ENCODE measurements at places on chromosomes 7 and 10. TPM values are rescaled to one million over a fixed set of nuclear protein-coding genes. Genes with fewer than 3 reads are reported as not detected.

- no peaks in the 10 kb centered on the region for H3K27me3 ChIP-seq
- no peak overlapping the region for H3K4me3 ChIP-seq
- no peak overlapping the region for H3K27ac ChIP-seq
Measured at GRCh38 chr10:131744346-131744745, 156.5 kb upstream of the PPP2R2D start.

TSPAN13 gene
- 20.6 TPM for total RNA-seq

RPP30 gene
- 11.3 TPM for total RNA-seq

WNT8B gene
- total RNA-seq, result not detected

- no peak overlapping the region for H3K27ac ChIP-seq
- no peak overlapping the region for H3K4me3 ChIP-seq
- no peaks in the 10 kb centered on the region for H3K27me3 ChIP-seq
- H3K36me3 ChIP-seq, result no peaks in the 10 kb centered on the region
- no peaks in the 10 kb centered on the region for H3K4me1 ChIP-seq
Measured at GRCh38 chr7:19930851-19931250, 157.4 kb upstream of the TMEM196 start.

DNA sequence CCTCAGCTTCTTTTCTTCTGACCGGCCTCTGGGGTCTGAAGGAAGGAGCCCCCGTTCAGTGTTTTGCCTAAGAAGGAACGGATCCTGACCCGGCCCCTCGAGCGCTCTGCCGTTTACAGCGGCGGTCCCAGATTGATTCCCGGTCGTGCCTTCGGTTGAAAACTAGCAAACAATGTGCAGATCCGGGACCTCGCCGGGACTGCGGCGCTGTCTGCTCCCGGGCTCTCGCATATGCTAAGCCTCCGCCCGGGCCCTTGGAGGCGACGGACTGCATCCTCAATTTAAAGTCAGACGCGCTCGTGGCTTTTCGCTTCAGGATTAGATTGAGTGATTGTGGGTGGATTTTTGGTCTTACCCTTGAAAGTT lies 559 bp downstream of the DBF4 start:
- H3K36me3 ChIP-seq, result no peaks in the 10 kb centered on the region
- DNase-seq, result peak; percentile 70
- H3K4me1 ChIP-seq, result peaks cover 22% of the 10 kb centered on the region
- H3K27ac ChIP-seq, result peak overlapping the region; percentile 95
- no peaks in the 10 kb centered on the region for H3K27me3 ChIP-seq
- peak overlapping the region; percentile 82 for H3K4me3 ChIP-seq

DNA sequence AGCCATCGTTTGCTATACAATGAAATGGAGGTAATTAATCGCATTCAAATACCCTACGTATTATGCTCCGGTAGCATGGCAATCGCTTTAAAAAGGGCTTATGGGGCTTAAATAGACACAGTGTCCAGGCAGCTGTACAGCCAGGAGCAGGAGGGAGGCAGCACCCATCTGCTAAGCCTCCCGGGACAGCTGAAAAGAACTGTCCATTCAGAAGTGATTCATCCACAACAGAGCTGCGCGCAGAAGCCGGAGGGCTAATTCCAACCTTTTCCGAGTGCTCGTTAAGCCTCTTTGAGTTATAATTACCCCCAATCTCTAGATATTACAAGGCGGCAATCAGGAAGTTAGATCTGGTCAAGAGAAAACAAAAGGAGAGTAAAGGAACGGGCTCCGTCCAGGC lies 58.3 kb downstream of the DPYSL4 start:
- DNase-seq, result no peak
- H3K4me1 ChIP-seq, result peaks cover 2% of the 10 kb centered on the region
- H3K27ac ChIP-seq, result no peak overlapping the region

DNA sequence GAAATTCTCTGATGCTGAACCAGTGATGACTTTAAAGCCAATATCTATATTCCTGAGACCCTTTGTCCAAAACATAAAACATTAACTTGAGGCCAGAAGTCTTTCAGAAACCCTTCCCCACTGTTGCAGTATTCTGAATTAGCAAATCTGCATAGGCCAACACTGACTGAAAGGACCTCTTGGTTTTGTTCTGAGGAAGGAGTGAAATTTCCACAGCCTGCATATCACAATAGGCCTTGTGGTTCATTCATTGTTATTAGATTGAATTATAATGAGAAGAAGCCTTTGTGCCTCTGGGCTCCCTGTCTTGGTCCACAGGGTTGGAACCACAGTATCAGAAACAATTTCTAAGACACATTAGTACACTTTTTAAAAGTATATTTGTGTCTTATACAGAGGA lies 90.3 kb downstream of the CCNY start:
- H3K27me3 ChIP-seq, result no peaks in the 10 kb centered on the region
- H3K4me1 ChIP-seq, result peaks cover 35% of the 10 kb centered on the region
- no peaks in the 10 kb centered on the region for H3K36me3 ChIP-seq

DNA sequence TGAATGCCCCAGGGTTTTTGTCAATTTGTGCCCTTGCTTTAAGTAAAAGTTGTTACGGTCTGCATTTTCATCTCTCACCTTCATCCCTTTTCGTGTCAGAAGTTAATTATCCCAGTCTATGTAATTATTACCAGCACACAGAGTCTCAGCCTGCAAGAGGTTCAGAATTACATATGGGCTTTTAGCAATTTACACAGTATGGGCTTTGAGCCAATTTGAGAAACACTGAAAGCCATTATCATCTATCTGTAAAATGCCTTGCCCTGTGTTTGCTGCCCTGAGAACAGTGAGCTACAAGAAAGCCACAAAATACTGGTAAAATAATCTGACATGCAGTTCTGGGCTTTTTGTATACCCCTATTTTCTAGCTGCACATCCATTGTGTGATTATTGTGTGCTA lies 125.6 kb upstream of the STEAP4 start:
- H3K27me3 ChIP-seq, result no peaks in the 10 kb centered on the region
- no peak overlapping the region for H3K27ac ChIP-seq
- no peak overlapping the region for H3K4me3 ChIP-seq
- H3K4me1 ChIP-seq, result no peaks in the 10 kb centered on the region
- H3K36me3 ChIP-seq, result no peaks in the 10 kb centered on the region

DNA sequence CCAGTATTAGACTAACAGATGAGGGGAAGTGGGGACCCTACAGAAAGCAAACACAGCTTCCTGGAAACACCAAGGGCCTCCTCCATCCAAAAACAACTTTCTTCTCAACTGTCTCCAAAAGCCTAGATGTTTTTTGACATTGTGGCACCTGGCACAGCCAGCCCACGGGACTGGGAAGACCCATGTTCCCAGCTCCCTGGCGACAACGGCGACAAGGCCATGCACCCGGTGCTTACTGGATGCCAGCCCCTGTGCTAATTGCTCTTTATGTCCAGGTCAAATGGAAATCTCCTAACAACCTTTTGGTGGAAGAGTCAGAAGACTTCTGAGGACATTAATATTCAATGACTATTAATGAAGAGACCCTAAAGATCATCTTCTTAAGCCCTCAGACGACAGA lies 7.1 kb downstream of the FGFR2 start:
- peaks cover under 1% of the 10 kb centered on the region for H3K27me3 ChIP-seq
- DNase-seq, result no peak
- peaks cover 3% of the 10 kb centered on the region for H3K4me1 ChIP-seq
- no peak overlapping the region for H3K4me3 ChIP-seq

DNA sequence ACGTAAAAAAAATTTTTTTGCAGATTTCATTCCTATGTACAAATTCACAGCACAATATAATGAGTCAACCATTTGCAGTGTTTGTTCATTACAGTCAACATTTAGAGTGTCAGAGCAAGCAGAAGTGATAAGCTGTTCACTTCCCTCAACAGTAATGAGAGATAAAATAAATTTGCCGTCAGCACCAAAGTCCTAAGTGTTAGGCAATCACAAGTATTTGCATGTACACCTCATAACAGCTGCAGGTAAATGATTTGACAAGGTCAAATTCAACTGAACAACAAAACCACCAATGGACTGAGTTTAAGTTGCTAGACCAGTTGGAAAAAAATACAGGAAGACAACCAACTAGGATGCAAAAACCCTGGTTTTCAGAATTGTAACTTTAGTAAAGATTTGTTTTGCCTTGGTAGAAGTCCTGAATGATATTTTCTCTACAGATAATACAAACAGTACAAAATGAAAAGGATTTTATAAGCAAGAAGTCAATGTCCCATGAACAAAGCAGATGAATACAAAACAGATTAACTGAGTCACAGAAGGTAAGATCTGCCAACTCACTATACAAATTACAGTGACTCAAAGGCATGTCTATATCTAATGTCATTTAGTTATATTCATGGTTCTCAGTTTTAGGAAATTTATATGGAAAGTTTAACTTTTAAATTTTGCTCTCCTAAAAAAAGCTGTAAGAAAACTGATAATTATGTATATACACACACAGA lies 10.4 kb downstream of the RAPGEF5 start:
- H3K27ac ChIP-seq, result peak overlapping the region; percentile 90
- no peaks in the 10 kb centered on the region for H3K36me3 ChIP-seq
- no peaks in the 10 kb centered on the region for H3K27me3 ChIP-seq
- DNase-seq, result no peak

CYP3A5 gene
- 1,413 TPM for total RNA-seq

DNA sequence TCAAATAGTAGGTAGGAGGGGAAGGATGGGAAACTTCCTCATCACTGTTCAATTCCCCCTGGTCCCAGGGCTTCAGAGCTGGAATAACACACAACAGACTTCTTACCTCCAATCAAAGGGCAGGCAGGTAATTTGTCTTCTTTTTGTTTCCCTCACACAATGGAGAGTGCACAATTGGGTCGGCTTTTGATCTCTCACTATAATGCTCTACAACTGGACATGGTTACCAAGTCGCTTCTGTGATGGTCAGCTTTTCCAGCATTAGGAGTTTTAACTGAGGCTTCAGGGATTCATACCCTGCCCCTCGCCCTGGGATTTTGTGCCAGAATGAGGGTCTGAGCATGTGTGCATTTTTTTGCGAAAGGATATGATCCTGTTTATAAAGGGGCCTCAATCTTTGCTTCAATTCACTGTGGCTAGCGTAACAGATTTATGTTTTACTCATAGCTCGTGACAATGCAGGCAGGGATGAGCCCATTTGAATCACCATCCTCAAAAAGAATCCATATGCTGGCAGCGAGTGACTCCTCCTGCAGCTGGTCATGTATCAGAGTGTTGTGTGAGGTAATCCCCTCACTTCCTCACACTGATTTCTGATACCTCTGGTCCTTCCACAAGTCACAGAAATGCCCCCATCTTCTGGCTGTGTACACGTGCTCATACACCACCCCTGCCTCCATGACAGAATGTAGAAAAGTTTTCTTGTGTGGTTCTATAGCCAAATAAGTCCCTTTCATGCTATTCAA lies 189.6 kb downstream of the CTTNBP2 start:
- H3K36me3 ChIP-seq, result no peaks in the 10 kb centered on the region
- no peaks in the 10 kb centered on the region for H3K4me1 ChIP-seq
- H3K4me3 ChIP-seq, result no peak overlapping the region
- no peak overlapping the region for H3K27ac ChIP-seq
- no peaks in the 10 kb centered on the region for H3K27me3 ChIP-seq

CCDC172 gene
- not detected for total RNA-seq

CNNM1 gene
- 0.08 TPM for total RNA-seq

GRCh38 chr10:90112681-90113080 lies 411.3 kb downstream of the KIF20B start:
- no peak overlapping the region for H3K4me3 ChIP-seq
- H3K4me1 ChIP-seq, result no peaks in the 10 kb centered on the region
- H3K27ac ChIP-seq, result no peak overlapping the region
- no peaks in the 10 kb centered on the region for H3K27me3 ChIP-seq
- DNase-seq, result no peak

DNA sequence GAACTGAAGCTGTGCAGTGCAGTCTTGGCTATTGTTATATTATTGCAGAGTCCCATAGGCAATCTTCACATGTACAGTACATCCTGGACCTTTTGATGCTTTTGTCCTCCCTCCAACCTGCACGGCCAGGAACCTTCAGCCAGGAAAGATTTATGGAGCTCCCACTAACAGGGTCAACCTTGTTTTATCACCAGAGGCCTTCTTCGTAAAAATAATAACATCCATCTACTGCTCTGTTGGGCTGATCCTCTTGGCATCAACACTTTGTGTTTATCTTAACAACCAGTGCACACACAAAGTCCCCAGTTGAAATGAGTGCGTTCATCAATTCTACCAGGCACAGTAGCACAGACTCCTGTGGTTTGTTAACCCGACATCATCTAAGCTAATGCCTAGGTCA lies 72.4 kb downstream of the AGMO start:
- no peak for DNase-seq
- H3K27ac ChIP-seq, result no peak overlapping the region
- no peak overlapping the region for H3K4me3 ChIP-seq
- H3K4me1 ChIP-seq, result no peaks in the 10 kb centered on the region

- no peak overlapping the region for H3K27ac ChIP-seq
- H3K4me3 ChIP-seq, result no peak overlapping the region
- no peaks in the 10 kb centered on the region for H3K36me3 ChIP-seq
- H3K27me3 ChIP-seq, result no peaks in the 10 kb centered on the region
Measured at GRCh38 chr10:100303724-100304319, 17.3 kb upstream of the BLOC1S2 start.

ANKRD1 gene
- not detected for total RNA-seq

DNA sequence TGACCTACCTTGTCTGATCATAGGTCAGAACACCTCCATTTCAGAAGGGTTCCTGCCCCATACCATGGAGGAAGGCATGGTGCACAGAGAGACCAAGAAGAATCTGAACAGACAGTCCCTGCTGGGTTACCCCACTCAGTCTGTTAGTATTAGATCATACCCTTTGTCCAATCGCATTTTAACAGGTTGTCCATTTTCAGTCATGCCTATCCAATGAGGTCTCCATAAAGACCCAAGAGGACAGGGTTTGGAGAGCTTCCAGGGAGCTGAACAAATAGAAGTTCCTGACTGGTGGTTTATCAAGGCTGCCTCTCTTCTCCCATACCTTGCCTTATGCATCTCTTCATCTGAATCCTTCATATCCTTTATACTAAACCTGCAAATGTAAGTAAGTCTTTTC lies 21.2 kb upstream of the SLC16A12 start:
- no peak overlapping the region for H3K27ac ChIP-seq
- no peak for DNase-seq
- no peaks in the 10 kb centered on the region for H3K27me3 ChIP-seq
- H3K4me1 ChIP-seq, result peaks cover 4% of the 10 kb centered on the region

DNA sequence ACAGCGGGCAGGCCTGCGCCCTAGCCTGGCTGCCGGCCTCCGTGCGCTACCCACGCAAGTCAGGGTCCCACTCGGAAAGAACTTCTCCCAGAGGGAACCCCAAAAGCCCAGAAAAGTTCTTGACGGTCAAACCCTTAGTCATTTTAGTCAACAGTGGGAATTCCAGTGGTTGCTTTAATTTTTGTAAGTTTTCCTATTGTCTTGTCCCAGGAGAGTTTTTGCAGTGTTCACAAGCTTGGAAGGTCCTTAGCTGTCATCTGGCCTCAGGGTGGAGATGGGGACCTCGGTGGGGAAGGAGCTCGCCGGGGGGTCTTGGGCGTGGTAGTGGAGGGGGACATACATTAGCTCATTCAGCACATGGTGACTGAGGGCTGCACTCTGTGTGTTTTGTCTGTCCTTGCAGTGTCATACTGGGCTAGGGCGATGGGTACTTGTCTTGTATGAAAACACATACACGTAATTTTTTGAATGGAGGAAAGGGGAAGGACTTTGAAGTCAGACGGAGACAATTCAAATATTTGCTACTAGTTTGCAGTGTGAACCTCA lies 736 bp downstream of the MINDY4 start:
- no peaks in the 10 kb centered on the region for H3K36me3 ChIP-seq
- DNase-seq, result no peak
- no peaks in the 10 kb centered on the region for H3K27me3 ChIP-seq
- H3K27ac ChIP-seq, result peak overlapping the region; percentile 77
- peak overlapping the region; percentile 66 for H3K4me3 ChIP-seq
